NK-92 treated with Interleukin-12 subunit alpha and Interleukin-12 subunit beta, amount 100 ng/mL, for 24 hours (cell line): ENCODE measurements at places on chromosomes 7 and 10.

- DNase-seq = peak; percentile 7
These were observed 6.1 kb upstream of the UBE2H start for GRCh38 chr7:129958643-129959470.

DNA sequence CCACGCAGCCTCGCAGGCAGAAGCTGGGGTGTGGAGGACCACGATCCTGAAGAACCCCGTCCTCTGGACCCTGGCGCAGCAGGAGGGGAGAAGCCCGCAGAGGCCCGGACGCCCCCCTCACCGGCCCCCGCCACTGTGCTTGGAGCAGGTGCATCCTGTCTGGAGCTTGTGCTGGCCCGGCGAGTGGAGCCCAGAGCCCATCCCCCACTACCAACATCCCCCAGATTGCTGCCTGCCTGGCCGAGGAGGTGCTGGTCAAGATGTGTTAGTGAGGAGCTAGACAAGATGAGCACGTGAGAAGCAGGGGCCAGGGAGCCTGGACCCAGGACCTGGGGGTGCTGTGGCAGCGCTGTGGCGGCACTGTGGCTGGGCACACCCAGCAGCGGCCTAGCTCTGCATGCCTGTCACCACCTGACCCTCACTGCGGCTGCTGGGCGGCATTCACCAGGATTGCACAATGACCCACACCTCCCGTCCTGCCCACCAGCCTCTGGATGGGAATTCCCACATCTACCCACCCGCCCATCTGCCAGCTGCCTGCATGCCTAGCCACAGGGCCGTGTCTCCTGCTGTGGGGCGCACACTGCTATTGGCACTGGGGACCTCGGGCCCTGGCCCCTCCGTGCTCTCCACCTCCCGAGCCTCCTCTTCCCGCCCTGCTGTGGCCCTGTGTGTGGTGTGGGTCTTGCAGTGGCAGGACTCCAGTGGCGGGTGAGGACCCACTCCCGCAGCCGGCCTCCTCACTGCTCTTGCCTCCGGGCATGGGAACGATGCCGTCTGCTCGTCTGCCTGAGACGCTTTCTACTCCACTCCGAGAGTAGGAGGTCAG lies 11.8 kb downstream of the GPR146 start:
- DNase-seq = no peak

DNA sequence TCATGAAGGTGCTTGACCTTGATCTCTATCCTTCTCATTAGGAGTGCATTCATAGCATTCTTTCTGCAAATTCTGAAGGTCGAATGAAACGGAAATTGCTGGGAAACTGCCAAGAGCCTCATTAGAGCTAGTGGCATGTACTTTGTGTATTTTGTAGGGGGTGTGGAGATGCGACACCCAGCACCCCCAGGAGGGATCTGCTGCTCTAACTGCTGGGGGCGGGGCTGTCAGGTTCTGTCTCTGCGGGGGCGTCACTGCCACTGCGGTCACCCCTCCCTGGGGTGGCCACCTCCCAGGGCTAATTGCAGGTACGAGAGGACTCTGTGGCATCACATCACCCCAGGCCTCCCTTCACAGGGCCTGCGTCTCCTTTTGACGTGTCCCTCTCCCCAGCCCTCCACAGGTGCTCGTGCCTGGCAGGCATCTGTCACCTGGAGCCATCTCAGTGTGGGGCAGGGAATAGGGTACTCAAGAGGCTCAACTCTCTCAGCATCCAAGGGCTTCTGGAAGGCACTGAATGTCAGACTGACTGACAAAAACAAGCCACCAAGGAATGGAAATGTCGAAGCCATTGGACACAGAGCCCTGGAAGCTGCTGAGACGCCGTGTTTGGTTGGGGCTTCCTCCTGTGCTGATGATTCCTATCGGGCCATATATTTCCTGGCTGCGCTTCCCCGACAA lies 151.1 kb downstream of the ACTR3B start:
- DNase-seq = no peak

DNA sequence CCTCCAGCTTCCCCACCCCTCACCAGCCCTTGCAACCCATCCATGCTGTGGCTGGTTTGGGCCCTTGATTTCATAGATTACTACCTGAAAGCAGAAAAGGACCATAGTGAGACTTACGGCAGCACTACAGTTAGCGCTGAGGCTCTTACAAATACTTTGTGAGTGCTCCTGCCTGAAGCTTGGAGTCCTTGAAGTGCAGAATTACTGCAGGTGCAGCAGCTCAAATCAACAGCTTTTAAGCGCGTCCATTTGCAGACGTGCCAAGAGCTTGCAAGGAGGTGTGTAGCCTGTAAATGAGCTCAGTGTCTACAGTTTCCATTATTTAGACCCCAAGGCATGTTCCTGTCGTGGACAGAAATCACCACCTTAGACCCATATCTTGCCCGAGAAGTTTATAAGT lies 103.0 kb downstream of the CELF2 start:
- no peak for DNase-seq

DNA sequence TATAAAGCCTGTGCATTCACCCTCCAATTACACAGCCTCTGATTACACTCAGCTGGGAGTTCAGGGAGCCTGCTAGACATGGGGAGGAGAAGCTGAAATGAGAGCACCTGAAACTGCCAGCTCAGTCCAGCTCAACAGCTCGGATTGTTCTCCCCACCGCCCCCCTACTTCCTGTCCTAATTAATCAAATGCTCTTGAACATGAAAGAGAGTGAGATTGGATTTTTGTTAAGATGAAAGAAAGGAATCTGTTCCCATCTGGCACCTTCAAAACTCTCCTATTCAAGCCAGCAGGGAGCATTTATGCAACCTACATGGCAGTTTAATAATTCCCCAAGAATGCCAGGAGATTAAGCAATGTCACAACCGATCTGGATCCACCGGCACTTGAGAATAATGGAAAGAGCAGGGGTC lies 98.0 kb downstream of the NPSR1 start:
- no peak for DNase-seq

DNA sequence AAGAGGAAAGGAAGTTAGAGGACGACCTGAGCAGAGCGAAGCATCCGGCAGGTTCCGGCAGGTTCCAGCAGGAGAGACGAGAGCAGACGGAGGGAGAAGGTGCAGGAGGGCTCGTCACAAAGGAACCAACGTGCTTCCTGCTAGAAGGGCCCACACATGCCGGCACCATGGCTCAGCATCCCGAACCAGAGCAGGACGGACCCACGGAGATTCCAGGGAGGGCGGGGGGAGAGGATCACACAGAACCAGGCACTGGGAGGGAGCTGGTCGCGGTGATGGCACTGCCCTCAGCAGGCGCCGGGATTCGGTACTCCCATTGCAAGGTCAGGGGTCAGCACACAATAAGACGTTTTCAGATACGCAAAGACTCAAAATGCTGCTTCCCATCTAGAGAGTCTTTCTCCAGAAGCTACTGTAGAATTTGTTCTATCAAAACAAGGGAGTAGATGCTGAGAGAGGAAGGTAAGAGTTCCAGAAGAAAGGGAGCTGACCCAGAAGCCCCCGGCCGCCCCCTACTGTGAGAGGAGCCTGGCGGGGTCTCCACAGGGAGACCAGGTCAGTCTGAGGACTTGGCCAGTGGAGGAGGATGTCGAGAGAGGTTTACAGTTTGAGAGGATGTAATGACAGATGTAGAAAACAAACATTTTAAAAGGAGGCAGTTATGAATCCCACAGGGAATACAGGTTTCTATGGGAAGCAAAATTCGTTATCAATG lies 23.6 kb upstream of the PWWP2B start:
- no peak for DNase-seq

GRCh38 chr10:82625512-82626189 lies 750.7 kb downstream of the NRG3 start:
- no peak for DNase-seq

DNA sequence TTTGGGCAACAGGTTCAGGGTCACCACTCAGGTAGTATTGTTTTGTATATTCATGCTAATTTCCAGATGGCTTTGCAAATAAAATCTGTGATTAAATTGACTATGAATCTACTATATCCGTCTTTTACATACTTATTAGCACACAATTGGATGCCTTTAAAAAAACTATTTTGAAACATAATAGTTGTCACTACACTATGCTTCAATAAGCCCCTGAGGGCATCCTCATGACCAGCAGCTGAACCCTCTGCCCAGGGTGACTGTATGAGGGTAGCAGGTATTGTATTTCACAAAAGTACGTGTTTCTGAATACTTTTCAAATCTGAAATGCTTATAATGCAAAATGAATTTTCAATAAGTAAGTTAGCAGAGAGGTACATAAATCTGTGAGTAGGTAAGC lies 97.3 kb downstream of the DNAH11 start:
- DNase-seq = no peak

DNA sequence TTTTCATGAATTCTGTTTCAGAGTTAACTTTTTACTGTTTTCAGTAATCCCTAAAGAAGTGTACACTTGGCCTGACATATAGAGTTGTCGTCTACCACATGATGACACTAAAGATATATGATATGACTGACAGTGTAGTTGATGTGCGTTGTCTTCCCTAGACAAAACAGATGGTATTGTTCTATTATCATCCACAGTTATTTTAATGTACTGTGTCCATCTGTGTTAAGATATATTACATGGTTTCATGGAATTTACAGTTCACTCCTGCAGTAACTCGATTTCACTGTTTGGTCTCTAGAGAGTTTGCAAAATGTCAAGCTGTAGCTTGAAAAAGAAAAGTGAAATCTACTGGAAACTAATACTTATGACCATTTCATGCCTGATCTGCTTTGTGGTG lies 18.1 kb downstream of the FOXP2 start:
- DNase-seq = no peak

- DNase-seq = no peak
These were observed 57.8 kb downstream of the ZRANB1 start for GRCh38 chr10:124999433-125000365.

DNA sequence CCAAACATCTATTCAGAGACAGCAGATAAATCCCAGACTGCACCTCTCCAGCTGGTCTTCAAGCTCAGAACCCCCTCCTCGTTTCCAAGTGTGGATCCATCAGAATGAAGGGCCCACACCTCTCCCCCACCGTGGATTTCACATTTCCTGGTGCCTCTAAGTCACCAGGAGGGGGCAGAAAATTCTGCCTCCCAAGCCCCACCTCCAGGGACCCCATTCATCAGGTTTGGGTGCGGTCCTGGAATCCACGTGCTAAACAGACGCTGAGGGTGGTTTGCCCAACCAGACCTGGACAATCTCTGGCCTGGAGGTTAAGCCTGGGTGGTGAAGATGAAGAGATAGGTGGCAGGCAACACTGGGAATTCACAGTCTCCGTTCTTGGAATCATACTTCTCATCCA lies 92.4 kb downstream of the WDR11 start:
- no peak for DNase-seq

DNA sequence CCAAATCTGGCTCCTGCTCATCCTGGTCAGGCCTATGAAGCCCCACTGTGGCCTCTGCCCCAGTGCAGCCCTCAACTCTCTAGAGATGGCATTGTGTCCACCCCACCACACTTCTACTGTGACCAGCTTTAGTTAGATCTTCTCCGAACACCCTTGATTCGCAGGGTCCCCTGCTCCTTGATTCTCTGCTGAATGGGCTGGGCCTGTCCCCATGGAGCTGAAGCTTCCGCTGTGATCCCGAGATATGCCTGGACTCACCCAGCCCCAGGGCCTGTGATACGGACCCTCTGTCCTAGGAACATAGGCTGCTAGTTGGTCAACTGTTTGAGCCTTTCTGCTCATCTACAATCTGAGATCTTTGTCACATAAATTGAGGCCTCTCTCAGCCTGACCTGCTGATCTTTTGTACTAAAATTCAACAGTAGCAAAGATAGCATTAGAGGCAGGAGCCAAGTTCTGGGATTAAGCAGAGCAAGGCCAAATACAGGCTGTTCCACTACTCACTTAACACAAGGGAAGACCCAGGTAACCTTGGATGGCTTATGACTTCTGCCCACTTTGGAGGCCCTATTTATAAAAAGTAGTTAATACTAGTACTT lies 6.5 kb upstream of the PPIF start:
- DNase-seq = no peak

- no peak for DNase-seq
These were observed 171.9 kb downstream of the FGFR2 start for GRCh38 chr10:121426307-121426706.

- no peak for DNase-seq
These were observed 8.7 kb downstream of the WBP1L start for GRCh38 chr10:102752266-102752930.

- DNase-seq = no peak
These were observed 82.3 kb upstream of the GPR26 start for GRCh38 chr10:123583639-123584418.

- DNase-seq = no peak
These were observed 181.3 kb downstream of the WDR11 start for GRCh38 chr10:121032460-121032859.

GRCh38 chr10:21194510-21194993 lies 297.4 kb upstream of the NEBL start:
- DNase-seq = no peak

- no peak for DNase-seq
These were observed 10.4 kb downstream of the GRM3 start for GRCh38 chr7:86653919-86654659.

- DNase-seq = no peak
These were observed 191.9 kb downstream of the MDFIC start for GRCh38 chr7:115113776-115114175.

DNA sequence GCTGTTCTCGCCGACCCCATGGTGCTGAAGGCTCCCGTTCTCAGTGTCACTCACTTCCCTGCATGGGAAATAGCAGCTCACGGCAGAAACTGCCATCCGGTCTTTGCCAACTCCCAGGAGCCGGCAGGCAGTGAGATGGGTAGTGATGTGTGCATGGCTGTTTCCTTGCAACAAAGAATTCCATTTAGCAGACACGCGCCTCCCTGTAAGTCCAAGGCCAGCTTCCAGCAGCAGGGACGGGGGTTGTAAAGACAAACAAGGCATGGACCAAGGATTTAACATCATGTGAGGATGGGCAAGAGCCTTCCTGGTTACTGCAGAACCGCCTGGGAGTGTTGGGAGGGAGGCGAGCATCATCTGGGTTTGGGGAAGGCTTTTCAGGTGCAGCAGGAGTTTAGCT lies 273.1 kb downstream of the GLRX3 start:
- DNase-seq = no peak

GRCh38 chr10:63711867-63712716 lies 190.9 kb downstream of the REEP3 start:
- no peak for DNase-seq

GRCh38 chr10:14585287-14586193 lies 189.2 kb downstream of the FAM107B start:
- no peak for DNase-seq
